ENCODE measurements at places on chromosomes 1 and 21. TPM values are rescaled to one million over a fixed set of nuclear protein-coding genes. Genes with fewer than 3 reads are reported as not detected.

CDA gene
- not detected for total RNA-seq

PAX7 gene
- total RNA-seq = 0.92 TPM

C1orf216 gene
- total RNA-seq = 69.9 TPM

ADGRL4 gene
- 4.2 TPM for total RNA-seq

PRAMEF11 gene
- total RNA-seq = not detected

EXOSC10 gene
- total RNA-seq = 49.6 TPM

CFAP141 gene
- not detected for total RNA-seq

S100A7A gene
- total RNA-seq = not detected

GPR3 gene
- total RNA-seq = 0.69 TPM

LCK gene
- total RNA-seq = 0.23 TPM

KIF17 gene
- total RNA-seq = 17.8 TPM

HENMT1 gene
- total RNA-seq = 37.8 TPM

TMEM82 gene
- not detected for total RNA-seq

KANK4 gene
- total RNA-seq = 2.3 TPM

ITGB2 gene
- total RNA-seq = 15.0 TPM

KIRREL1 gene
- total RNA-seq = 21.2 TPM

AADACL4 gene
- not detected for total RNA-seq

OR10J1 gene
- total RNA-seq = not detected

KLHDC7A gene
- 0.23 TPM for total RNA-seq

HMGCS2 gene
- not detected for total RNA-seq

FBLIM1 gene
- total RNA-seq = 13.1 TPM
